Foreskin melanocyte (primary cell): ENCODE measurements at places on chromosomes 16 and 17.

DNA sequence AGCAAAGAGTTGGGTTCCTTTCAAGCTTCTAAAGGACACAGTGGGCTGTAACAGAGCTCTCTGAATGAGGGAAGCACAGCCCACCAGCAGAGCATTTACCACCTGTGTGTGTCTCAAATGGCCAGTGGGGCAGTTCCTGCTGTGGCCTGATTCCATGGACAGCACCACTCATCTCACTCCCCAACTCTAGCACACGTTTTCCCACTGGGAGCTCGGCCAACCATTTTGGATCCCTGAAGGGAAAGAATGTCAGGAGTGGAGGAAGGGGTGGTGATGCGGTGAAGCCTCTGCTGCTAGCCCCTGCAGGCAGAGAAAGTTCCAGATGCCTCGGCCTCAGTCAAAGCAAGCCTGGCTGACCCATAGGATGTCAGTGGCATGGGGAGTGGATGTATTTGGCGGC is 86.6 kb downstream of the PLXDC1 start:
- DNase-seq, result no peak

- no peak for DNase-seq
Observed at GRCh38 chr17:75769536-75769935, 4.5 kb upstream of the GALK1 start.

DNA sequence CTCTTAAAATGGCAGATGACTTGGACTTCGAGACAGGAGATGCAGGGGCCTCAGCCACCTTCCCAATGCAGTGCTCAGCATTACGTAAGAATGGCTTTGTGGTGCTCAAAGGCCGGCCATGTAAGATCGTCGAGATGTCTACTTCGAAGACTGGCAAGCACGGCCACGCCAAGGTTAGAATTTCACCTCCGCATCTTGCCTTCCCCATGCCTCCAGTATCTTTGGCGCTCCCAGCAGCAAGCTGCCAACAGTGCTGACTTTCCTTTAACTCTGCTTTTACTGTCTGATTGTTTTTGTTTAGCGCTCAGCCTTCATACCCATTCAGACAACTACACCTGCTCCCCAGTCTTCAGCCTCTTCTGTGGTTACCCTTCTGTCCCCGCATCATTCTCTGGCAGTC is 2.2 kb downstream of the EIF5A start:
- DNase-seq, result no peak

DNA sequence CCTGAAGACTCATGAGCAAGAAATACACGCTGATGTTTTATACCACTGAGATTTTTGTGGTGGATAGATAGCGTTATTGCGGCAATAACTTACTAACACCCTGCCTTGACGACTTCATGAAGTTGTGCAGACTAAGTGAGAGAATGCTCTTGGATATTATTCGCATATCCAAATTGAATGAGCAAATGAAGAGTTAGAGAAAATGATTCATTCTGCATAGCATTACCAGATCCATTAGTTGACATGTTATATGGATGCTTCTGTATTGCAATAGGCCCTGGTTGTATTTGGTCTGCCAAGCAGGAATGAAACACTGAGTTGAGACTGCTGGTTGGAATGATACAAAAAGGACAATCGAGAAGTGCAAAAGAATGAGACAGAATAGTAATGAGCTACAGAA is 247.3 kb downstream of the CA10 start:
- DNase-seq, result no peak
